ENCODE measurements at places on chromosomes 5 and 9.
A peak's percentile ranks its signal among the peaks of the same experiment; 100 is the strongest.

GRCh38 chr5:153863951-153864350 lies 174.8 kb downstream of the FAM114A2 start:
- DNase-seq = no peak

GRCh38 chr5:77633709-77634108 lies 4.8 kb downstream of the OTP start:
- no peak for DNase-seq

DNA sequence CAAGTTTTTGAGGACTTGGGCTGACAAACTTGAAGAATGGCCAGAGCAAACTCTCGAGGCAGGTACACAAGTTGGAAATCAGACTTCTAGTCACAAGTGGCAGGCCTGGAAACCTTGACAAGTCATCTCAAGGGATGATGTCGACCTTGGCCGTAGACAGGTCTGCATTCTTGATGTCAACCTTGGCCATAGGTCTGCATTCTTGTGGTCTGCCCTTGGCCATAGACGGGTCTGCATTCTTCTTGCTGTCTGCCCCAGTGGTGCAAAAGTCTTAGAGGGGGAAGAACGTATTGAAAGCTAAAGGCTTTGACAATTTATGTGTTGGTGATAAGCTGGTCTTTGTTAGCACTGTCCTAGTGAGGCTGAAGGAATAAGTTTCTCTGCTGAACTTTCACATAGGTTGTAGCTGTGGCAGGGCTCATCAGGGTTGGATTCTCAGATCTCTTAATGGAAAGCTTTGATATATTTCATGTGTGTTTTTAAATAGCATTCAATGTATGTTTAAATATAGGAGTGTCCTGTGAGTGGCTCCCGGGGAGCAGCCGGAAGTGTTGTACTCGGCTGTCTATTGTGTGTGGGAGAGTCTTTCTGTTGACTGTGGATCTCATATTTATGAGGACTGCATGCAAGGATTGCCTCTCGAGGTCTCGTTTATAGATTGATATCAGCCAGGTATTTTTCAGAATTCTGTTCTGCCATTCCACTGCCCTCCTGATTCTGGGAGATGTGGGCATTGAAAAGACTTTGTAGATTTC lies 27.0 kb downstream of the SUB1 start:
- no peak for DNase-seq

DNA sequence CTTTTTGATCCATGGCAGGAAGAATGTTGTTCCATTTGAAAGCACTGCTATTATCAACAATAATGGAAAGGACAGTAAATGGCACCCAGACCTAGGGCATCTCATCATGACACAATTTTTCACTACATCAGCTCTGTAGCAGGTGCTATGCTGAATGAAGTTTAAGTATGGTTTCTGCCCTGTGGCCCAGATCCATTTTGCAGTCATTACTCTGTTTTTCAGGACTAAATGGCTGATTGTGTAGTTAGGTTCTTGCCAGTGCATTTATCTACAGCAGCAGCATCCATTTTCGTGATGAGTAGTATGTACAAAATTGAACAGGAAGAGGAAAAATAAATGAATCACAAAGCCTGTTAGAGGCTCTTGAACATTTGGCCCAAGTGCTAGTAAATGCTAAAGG lies 270.5 kb upstream of the CD180 start:
- DNase-seq = no peak

DNA sequence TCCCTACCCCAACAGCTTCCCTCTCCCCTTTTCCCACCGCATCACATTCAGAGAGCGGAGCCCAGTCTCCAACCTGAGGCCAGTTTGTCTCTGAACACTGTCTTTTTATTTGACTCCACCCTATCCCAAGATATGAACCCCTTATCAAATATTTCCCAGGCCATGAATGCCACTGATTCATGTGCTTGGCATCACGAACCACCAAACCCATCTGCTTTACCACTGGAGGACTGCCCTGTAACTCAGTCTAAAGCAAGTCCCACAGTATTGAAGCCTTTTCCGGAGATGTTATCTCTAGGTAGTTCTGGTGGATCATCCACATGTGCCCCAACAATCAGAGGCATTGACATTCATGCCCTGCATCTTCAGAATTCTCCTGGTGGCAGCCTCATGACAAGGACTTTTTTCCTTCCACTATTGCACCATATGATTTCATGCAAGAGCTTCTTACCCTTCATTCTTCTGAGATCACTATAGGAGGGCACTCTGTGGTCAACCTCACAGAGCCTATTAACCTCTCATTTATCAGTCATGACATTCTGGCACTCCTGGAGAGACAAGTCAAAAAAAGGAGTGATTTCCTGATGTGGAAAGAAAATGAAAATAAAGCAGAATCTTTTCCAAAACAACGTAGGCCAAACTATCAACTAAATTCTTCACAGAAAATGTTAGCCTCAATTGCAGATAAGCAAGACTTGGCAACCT lies 12.3 kb upstream of the SPATA31D4 start:
- DNase-seq = no peak

DNA sequence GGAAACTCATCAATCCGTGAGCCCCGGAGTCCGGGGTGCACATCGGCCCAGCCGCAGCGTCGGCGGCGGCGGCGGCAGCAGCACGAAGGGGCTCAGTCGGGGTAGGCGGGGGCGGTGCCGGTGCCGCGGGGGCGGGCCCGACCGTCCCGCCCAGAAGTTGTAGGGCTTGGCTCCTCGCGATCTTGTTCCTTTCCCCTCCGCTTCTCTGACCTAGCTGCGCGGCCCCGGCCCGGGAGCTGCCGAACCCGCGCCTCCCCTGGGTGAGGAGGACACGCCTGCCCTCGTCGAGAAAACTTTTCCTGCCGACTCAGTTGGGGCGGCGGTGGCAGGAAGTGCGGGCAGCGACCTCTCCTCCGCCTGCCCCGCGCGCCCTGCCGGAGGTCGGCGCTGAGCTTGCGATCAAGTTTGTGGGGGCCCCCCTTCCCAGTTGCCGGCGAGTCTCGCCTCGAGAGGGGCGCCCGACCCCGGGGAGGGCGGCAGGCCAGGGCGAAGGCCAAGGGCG lies at the start of gene MAN2A1:
Gene MAN2A1, plus strand, starts transcription at position 188 of the 502 bp plus-strand sequence. CDS start 491 bp downstream, outside the sequence.
- peak; percentile 60 for DNase-seq

GRCh38 chr5:53338971-53339370 lies 141.5 kb upstream of the FST start:
- no peak for DNase-seq

DNA sequence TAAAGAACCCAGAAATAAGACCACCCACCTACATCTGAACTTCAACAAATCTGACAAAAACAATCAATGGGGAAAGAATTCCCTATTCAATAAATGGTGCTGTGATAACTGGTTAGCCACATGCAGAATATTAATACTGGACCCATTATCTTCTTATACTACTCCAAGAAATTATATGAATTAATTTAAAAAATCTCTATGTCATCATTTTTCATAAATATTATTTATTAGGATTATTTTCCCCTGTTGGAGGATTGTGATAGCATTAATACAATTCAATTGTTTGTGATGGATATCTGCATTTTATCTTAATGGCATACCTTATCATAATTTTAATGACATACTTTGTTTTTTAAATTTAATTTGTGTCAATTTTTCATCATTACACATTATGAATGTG lies 682.2 kb upstream of the CTNND2 start:
- no peak for DNase-seq

DNA sequence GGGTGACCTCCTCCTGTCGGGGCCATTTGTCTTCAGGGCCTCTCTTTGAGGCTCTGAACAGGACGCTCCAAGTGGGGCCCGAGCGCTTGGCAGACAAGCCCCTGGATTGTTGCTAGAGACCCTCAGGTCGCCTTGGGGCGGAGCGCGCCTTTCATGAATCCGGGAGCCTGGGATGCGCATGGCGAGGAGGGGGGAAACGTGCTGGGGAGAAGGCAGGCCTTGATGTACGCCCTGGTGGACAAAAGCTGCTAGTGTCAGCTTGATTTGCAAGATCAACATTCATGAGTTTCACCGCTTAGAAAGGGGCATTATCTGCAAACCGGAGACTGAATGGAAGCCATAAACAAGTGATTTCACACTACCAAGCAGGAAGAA lies 226.3 kb downstream of the SMARCA2 start:
- DNase-seq = peak; percentile 95

GRCh38 chr9:80066931-80067330 lies 495.2 kb downstream of the TLE4 start:
- no peak for DNase-seq

DNA sequence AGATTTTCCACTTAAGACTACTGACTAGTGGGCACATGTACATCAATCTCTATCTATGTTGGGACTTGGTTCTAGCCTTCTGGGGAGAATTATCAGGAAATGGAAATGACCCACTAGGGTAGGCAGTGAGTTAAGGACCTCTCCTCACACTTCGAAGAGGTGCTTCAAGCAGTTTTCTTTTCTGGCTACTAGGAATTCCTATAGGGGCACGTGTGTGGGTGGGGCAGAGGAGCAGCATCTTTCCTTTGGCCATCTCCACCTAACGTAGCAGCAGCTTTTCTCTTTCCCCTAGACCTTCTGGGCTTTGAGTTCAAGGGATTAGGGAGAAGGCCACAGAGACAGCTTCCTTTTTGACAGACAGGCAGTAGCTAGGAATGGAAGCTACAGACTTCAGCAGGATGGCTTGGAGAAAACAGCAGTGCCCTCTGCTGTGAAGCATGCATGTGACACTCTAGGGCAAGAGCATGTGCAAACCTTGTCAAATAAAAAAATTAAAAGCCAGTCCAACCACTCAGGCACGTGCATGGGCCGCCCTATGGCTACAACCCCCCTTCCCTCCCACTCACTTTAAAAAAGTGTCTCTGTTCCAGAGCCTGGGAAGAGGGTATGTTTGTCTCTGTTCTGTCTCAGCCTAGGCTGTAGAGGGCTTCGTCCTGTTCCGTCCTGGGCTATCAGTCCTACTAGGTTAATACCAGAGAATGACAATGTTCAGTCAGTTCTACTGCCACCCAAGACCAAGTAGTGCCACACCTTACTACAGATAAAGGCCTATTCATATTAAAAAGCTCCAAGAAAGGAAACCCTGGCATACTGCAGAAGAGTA lies 8.7 kb upstream of the GFRA3 start:
- peak; percentile 73 for DNase-seq

DNA sequence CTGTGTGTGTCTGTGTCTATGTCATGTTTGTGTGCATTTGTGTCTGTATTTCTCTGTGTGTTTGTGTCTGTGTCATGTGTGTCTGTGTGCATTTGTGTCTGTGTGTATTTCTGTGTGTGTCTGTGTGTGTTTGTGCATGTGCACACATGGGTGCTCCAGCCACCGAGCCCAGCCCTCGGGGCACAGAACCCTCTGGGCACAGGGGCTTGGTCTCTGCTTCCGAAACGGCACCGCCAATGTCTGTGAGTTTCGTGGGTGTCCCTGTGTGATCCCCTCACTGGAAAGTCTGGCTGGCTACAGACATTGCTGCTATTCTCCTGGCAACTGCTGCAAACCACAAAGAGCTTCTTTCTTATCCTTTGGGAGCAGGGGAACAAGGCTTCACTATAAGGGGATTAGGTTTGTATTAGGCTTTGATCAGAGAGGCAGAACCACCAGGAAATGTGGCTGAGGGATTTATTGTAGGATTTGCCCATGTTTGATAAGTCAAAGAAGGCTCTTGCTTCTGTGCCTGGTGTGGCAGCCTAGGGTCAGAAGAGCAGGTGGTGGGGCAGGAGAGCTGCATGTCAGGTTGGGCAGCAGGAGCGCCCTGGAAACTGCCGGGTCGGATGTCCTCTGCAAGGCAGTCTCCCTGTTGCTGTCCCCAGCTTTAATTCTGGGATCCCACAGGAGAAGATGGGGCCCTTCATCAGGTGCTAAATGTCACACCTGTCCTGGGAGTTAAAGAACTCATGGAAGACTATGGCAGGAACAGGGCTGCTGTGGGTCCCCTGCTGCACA lies 39.6 kb upstream of the FCN1 start:
- no peak for DNase-seq

DNA sequence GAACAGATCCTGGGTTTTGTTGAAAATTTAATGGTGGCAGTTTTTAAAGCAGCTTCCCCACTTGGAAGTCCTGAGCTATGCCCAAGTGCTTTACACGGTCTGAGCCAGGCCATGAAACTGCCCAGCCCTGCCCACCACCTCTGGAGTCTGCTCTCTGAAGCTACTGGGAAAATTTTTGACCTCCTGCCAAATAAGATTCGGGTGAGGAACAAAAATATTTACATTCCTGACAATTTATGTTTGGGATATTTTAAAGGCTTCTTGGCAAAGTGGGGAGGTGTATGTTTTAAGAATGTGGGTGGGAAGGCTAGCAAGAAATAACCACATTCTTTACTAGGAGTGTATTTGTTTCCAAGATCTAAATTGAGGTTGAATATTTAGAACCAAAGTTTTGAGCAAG lies 50.0 kb downstream of the HACD4 start:
- no peak for DNase-seq

GRCh38 chr9:22682536-22682935 lies 235.9 kb downstream of the DMRTA1 start:
- DNase-seq = no peak

- DNase-seq = no peak
Observed at GRCh38 chr5:40649463-40650030, 30.2 kb upstream of the PTGER4 start.

DNA sequence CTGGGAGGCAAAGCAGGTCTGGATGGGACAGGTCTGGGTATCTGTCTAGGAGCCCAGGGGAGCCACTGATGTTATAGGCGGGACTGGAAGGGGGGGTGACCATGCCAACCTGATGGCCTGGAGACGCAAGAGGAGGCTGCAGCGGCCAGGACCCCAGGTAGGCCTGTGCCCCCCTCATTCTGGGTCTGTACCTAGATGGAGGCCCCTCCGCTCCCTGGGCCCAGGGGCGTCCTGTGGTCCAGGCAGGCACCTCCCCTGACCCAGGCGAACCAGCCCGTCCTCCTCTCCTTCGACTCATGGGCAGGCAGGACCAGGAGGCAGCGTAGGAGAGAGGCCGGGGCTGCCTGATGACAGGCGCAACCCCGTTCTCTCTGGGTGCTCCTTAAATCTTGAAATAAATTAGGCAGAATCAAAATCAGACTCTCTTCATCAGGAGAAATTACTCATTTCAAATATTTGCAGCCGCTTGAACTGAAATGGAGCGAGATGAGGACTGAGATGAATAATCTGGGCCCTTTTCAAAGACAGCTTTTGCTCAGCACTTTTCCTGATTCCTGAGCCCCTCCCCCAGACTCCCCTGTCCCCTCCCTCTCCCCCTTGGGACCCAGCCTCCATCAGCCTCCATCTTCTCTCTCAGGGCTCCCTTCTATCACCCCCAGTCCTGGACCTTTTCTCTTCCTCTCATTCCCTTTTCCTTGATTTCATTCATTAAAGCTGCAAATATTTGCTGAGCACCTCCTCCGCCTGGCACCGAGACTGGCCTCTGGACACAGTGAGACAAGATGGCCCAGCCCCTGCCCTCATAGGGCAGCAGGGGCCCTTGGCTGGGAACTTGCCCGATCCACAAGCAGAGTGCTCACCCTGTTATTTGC lies 46.8 kb upstream of the IER5L start:
- DNase-seq = no peak

DNA sequence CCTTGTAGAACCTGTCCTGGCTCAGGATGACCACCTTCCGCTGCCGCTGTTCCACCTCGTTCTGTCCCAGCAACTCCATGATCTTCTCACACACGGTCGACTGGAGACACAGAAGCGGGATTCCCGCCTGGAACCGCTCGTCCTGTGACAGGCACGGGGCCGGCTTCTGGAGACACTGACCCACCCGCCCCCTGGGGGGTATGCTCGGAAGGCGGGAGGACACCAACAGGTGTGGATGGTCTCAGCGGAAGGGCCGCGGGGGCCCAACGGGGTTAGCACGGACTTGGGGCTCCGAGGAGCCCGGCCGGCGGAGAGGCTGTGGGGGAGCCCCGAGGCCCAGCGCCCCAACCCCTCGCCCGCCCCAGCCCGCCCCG lies 530 bp downstream of the UCK1 start:
- DNase-seq = peak; percentile 52

GRCh38 chr9:121597698-121598166 lies 53.7 kb upstream of the DAB2IP start:
- peak; percentile 62 for DNase-seq
